SK-N-MC (cell line): ENCODE measurements at places on chromosomes 12 and 14.

DNA sequence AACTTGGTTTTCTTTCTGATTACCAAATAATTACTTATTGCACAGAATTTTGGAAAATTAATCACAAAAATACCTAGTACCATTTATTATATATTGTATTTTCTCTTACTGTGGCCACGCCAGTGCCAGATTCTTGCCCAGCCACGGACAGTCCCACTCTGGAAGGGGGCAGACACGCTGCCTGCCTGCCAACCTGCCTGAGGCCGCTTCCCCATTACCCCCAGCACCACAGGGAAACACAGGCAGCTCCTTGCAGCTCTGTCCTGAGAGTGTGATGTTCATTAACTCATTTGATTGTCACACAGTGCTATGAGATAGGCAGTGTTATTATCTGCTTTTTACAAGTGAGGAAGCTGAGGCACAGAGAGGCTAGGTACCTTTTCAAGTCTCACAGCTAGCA, 46.8 kb downstream of the CACNA1C start:
- no peak for DNase-seq

- DNase-seq: no peak
Observed at GRCh38 chr14:36582874-36583241, 444 bp upstream of the NKX2-8 start.

DNA sequence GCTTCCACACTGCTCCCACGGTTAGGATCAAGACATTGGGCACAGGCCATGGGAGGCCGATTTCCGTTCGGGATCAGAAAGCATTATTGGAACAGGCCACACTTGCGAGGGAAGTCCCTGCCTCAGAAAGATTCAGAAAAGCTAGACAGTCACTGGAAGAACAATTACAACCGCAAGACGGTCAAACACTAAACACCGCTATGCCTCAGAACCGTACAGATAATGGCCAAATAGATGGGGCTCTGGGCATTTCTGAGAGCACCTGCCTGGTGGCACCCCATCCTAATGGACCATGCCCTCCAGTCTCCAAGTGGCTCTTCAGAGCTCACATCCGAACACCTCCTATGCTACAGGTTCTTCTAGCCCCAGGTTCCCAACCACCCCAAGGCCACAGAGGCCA, 42.0 kb downstream of the SSH1 start:
- no peak for DNase-seq

DNA sequence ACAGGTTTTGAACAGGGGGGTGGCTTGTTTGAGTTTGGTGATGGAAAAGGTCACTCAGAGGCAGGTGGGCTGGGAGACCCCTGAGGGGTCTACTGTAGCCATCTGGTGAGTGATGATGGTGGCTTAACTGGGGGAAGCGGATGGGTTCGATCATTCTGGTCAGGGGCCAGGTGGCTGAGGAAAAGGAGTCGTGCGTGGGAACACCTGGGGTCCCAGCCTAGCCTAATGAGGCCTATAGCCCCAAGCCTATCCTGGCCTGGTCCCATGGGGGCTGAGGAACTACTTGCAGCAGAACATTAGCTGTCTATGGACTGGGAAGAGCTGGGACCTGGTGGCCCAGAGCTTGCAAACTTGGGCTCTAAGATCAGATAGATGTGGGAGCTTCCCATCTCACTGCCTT, 158.4 kb upstream of the MYL2 start:
- no peak for DNase-seq

- no peak for DNase-seq
Observed at GRCh38 chr14:55502746-55503284, 62.4 kb upstream of the TBPL2 start.

DNA sequence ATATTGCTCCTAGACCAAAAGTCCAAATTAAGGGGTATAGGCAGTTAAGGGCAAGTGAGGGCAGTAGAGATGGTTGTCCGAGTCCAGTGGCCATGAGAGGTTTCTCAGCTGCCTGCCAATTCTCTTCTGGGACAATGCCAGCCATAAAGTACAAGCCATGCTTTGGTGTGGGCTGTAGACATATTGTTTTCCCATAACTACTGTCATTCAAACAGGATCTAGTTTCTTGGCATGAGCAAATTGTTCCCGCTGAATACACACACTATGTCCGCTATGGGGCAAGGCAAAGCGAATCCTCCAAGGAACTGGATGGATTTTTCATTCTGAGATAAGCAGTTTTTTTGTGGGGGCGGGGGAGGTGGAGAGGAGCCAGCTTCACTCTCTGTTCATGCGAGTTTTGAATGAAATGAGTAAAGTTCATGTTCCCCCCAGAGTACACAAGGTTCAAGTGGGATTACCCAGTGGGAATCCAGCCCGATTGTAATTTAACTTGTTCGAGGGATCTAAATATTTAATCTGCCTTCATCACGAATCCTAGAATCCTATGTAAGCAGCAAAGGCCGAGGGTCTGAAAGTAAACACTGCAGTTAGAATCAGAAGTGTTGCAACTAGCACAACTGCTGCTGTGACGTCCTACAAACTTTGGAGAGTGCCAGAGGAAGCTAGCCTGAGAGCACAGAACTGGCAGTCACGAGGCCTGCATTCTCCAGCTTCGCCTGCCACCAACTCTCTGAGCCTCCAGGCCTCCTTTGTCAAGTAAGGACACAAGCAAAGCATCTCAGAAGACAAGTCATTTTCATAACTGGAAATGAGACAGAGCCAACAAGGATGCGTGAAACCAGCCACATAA, 137.0 kb downstream of the CRADD start:
- no peak for DNase-seq
